ENCODE measurements at places on chromosomes 1 and 21.

GRCh38 chr1:231517076-231517475, 11.4 kb upstream of the TSNAX start:
- DNase-seq, result no peak

- no peak for DNase-seq
These were observed 668 bp upstream of the PADI4 start for GRCh38 chr1:17307329-17307728.

DNA sequence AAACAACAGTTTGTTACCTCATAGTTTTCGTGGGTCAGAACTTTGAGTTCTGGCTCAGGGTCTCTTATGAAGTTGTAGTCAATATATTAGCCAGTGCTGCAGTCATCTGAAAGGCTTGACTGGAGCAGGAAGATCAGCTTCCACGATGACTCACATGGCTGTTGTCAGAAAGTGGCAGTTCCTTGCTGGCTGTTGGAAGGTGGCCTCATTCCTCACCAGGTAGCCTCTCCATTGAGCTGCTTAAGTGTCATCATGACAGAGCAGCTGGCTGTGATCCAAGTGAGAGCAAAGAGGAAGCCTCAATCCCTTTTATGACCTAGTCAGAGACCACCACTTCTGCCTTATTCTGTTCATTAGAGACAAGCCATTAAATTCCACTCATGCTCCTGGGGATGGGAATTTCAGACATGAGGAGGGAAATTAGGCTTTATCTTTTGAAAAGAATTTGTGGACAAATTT, 5.6 kb downstream of the OSBPL9 start:
- DNase-seq, result no peak

- DNase-seq, result no peak
These were observed 16.3 kb upstream of the ERVH48-1 start for GRCh38 chr21:42941696-42942085.

DNA sequence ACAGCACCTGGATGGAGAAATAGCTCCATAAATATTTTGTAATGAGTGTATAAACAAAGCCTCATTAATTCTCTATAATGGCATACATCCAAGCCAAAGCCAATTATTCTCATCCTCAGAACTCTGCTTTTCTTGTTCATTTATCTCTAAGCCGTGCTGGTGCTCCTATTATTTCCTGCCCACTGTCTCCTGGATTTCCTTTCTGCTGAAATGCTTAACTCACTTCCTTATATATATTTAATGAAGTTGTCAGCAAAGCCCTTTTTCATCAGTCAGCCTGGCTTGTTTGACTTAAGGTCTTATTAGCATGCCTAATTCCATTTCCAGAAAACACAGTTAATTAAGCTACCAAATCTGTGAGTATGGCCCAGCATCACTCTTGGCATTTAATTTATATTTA, 93.4 kb downstream of the SLC25A24 start:
- no peak for DNase-seq

All from thymus (tissue), 14 donors.